CD14-positive monocyte (primary cell): ENCODE measurements at places on chromosomes 1 and 21.

GRCh38 chr1:241460098-241460873 lies 59.3 kb downstream of the FH start:
- no peak for DNase-seq

DNA sequence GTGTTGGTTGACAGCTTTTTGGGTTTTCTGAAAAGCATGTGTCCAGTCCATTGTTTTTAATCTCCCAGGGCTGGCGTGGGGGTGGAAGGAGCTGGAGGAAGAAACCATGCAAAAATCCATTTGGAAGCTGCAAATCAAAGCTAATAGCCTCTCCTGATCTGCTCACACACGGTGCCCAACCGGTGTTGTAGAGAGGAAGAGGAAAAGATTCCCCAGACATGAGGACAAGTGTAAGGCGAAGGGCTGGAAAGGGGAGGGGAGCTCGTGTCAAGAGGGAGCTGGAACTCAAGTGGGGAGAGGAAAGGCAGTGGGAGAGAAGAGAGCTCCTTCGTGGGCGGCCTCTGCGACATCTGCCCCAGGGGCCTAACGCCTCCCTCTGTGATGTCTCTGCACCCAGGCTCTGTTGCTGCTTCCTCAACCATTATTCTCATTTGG lies 112.3 kb upstream of the IRF2BP2 start:
- no peak for DNase-seq

GRCh38 chr21:39012326-39013230 lies 170.7 kb downstream of the PSMG1 start:
- DNase-seq, result no peak

DNA sequence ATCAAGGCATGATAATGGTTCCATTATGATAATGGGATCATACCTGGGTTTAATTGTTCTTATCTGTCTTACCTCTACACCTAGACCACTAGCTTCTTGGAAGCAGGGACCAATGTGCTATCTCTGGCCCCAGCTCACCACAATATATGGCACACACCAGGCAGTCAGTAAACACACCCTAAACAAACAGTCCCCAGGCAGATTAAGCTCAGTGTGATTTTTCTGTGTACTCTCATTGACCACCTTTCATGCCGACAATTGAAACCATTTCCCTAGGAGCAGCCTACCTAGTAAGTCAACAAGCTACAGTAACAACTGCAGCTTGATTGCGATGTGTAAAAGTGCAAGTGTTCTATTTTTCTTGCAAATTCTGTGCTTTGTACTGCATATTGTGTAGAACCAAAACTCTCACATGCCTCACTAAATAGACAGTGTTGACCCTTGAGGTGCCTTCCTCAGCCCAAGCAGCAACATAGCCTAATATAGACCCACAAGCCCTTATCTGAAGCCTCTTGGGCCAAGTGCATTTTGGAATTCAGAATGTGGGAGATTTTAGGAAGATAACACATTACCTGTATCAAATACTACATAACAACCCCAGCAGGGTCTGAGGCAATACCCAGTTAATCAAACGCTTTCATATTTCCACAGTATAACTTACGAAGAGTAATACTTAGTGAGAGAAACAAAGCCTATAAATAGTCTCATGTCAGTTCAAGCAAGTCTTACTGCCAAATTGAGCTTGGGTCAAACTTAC lies 32.0 kb downstream of the INPP5B start:
- DNase-seq, result no peak

- no peak for DNase-seq
Measured at GRCh38 chr1:150311762-150312161, 9.6 kb upstream of the PRPF3 start.

- no peak for DNase-seq
Measured at GRCh38 chr1:102097451-102097850, 100.7 kb upstream of the OLFM3 start.

GRCh38 chr1:92126088-92126487 lies 45.9 kb downstream of the BTBD8 start:
- DNase-seq, result no peak

DNA sequence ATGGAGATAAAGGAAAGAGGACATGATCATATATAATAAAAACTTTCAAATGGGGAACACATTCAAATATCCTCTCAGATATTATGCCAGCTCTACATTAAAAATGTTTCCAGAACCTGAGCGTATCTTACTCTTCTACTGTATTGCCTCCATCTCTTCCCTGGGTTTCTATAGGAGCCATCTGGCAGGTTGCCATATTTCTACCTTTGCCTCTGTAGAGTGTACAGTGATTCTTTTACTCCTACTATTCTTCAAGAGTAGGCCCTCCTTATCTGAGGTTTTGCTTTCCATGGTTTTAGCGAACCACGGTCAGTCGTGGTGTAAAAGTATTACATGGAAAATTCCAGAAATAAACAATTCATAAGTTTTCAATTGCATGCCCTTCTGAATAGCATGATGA lies 259.5 kb downstream of the GRIK1 start:
- DNase-seq, result no peak

DNA sequence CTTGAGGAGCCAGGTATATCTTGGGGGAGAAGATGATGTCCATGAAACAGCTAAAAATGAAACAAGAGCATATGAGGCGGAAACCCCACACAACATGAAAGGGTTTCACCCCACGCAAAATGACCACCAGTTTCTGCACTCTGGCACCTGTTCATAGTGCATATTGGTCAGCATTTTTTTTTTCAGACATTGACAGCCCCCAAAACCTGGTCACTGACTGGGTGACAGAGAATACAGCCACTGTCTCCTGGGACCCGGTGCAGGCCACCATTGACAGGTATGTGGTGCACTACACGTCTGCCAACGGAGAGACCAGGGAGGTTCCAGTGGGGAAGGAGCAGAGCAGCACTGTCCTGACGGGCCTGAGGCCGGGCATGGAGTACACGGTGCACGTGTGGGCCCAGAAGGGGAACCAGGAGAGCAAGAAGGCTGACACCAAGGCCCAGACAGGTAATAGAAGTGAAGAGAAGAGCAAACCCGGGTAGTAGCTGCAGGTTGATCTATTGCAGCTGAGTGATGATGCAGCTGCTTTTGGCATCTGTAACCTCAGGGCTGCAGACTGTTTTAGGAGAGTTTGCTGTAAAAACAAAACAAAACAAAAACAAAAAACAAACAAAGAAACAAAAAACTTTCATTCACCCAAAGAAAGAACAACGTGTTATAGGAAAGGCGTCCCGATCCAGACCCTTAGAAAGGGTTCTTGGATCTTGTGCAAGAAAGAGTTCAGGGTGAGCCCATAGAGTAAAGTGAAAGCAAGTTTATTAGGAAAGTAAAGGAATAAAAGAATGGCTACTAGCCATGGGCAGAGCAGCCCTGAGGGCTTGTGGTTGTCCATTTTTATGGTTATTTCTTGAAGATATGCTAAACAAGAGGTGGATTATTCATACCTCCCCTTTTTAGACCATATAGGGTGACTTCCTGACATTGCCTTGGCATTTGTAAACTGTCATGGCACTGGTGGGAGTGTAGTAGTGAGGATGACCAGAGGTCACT lies 51.0 kb downstream of the TNN start:
- no peak for DNase-seq

- no peak for DNase-seq
Measured at GRCh38 chr21:32015461-32016139, 142.8 kb downstream of the HUNK start.

GRCh38 chr1:92365378-92366039 lies 66.7 kb downstream of the RPAP2 start:
- no peak for DNase-seq

DNA sequence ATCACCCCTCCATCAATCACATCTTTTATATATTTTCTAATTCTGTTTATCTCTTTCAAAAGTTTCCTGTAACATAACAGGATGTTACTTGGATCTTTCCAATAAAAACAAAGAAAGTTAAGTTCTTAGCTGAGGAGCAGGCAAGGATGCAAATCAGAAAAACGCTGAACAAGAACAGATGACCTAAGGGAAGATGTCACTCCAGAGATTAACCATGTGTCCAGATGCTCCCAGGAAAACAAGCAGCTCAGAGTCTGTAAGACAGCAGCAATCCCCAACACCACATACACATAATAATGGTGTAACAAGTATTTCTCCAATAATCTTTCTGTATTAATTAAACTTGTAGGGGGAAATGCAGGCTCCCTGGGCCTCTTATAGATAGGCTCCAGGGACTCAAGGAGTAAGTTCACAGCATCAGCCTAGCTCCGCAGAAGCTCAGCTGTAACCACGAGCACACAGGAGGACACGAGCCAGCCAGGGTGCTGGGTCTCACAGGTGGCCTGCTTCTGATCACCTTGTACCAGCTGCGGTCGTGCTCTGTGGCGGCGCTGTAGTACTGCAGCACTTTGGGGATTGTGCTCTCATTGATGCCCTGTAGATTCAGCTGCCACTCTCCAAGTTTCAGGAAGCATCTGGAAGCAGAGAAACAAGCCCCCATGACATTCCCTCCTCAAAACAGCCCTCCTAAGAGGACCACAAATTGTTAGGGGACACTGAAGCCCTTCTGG lies 33.1 kb upstream of the EXOSC10 start:
- DNase-seq, result no peak

- no peak for DNase-seq
Measured at GRCh38 chr1:227758366-227758765, 23.1 kb downstream of the SNAP47 start.

DNA sequence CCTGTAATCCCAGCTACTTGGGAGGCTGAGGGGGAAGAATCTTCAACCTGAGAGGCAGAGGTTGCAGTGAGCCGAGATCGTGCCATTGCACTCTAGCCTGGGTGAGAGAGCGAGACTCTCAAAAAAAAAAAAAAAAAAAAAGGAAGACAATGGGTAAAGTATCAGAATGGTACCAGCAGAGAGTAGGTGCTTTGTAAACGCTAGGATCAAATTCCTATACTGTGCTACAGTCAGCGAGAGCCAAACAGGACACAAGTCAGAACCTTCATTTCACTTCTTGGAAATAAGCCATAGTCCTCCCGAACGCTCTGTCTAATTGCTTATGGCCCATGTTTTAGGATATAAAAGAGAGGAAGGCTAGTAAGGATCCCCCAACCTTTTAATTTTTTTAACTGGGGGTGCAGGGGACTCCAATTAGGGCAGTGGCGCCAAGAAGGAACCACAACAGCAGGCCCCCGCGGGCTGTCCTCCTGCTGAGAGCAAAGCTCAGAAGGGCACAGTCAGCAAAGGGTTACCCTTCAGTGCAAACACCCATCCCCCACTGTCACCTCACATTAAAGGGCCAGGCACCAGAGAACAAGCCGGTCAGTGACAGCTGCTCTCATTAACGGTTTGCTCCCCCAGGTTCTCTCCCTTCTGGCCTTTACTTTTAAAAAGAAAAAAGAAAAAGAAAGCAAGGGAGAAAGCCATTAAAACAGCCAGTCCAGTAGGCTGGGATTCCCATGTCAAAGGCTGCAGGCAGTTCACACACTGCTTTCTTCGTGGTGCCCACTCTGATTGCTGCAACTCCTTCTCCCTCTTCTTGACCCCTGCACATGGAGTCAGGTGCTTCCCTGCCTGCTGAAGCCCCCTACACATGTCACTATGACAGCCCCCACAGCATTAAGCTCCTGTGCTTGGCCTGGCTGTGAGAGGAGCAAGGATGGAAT lies 69.4 kb downstream of the PLPP3 start:
- DNase-seq, result no peak

- no peak for DNase-seq
Measured at GRCh38 chr1:117541585-117541984, 64.3 kb upstream of the TENT5C start.

DNA sequence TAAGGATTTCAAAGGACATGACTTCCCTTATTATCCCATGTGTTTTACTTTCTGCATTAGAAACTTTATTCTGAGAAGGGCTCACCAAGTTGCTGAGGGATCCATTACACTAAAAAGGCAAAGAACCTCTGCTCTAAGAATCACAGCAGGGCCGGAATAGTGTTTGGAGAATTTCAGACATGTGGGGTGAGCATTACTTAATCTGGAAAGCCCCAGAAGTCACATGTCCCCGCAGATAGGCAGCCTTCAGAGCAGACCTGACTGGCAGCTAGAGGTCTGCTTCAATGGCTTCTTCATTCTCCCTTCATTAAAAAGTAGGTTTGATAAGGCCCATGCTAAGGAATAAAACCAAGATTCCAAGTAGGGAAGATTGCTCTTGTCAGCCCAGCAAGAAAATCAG lies 52.6 kb upstream of the RBM15 start:
- DNase-seq, result no peak

DNA sequence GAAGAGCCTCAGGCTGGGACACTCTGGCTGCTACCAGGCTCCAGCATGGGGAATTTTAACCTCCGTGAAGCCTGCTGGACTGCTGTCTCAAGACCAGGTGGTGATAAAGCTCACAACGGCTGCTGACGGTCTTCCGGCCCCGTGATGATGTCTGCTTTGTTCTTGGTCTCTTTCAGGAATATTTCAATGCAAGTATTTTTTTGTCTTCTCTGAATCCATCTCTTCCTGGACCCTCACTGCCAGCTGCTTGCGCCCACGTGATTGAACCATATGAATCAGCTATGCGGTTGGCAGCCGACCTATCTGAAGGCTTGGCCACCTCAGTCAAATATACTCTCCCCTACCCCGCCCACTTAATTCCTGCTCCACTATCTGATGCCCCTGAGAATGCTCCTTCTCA lies 14.6 kb upstream of the SLC6A17 start:
- no peak for DNase-seq

DNA sequence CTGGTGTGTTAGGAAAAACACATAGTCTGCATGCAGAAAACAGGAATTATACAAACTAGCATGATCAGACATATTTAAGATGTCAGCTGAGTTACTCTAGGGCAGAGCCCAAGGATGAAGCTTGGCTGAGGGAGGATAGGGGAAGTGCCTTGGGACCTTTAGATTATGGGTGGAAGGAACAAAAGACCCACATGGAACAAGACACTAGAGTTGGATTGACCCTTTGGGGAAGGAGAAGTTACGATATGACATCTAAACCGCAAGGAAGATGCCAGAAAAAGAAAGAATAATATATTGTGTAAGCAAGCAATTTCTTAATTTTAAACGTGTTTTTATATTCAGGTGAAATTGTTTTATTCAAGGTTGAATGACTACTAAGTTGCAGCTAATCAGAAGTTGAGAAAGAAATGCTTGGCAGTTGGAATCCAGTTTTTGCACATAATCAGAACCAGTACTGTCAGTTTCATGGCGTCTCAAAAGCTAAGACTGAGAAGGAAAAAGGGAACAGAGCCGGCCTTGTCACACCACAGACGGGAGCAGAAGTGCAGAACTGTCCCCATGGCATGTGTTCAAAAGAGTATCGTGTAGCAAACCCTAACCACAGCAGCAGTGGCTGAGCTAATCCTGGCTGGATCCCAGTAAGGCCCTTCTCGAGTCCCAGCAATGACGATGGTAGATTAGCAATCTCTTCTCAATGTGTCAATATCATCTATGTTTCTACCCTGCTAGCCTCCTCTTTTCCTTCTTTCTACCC lies 31.2 kb upstream of the IFNAR2 start:
- peak; percentile 90 for DNase-seq
